ENCODE measurements at places on chromosomes 2 and 18.

DNA sequence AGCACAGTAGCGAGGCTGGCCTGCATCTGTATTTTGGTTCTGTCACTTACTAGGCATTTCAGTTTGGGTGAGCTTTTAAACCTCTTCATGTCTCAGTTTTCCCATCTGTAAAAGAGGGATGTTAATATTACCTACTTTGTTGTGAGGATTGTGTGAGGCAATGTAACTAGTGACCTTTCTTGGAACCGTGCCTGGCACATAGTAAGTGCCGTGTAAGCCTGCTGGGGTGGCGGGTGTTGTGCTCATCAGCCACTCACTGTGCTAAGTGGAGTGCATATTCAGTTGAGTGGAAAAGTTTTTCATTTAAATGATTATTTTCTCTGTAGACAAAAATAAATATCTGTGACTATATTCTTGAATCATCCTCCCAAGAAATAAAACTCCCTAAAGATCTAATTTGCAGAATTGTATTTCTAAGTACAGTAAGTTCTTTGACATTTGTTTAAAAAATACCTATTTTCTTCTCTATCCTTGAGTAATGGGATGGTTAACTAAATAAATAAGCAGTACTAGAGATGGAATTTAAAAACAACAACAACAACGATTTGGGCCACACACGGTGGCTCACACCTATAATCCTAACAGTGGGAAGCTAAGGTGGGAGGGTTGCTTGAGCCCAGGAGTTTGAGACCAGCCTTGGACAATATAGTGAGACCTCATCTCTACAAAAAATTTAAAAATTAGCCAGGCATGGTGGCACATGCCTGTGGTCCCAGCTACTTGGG is 56.7 kb downstream of the MALT1 start:
- DNase-seq: no peak

- DNase-seq: no peak
Measured at GRCh38 chr2:203728321-203728720, 21.9 kb downstream of the CD28 start.

DNA sequence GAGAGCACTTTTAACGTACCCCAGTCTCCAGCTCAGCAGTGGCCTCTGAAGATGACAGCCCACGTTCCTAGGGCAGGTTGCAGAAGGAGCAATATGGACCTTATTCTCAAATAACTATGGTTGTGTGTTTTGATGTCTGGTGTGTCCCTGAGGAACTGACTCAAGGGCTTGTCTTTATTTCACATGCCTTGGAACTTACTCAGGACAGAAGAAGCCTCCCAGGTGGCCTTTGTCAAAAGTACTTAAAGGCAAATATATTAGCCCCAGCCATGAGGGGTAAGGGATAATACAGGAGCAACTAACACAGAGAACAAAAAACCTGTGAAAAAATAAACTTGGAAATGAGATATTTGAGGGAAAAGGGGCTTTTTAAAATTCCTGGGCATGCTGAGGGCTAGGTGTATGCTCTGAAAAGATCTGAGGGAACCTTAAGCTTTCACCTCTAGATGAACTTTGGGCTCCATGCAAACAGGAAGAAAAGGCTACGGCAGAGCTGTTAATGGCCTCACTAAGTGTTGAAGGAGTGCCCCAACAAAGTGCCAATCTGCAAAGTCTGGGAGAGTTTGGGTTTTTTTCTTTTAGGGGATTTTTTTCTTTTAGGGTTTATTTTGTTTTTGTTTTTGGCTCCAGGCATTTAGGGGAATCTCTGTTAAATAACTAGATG is 40.3 kb downstream of the SRBD1 start:
- no peak for DNase-seq

GRCh38 chr18:22734791-22735627 is 198.1 kb upstream of the RBBP8 start:
- DNase-seq: peak; percentile 44

DNA sequence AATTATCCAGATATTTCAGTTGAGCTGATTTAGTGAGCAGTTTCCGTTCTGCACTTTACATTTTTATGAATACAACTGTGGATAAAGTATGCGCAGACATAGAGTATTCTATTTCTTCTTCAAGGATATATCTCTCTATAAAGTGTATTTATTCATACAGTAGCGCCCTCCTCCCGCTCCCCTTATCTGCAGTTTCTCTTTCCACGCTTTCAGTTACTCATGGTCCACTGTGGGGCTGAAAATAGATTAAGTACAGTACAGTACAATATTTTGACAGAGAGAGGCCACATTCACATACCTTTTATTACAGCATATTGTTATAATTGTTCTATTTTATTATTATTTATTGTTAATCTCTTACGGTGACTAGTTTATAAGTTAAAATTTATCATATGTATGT is 19.7 kb upstream of the FHL2 start:
- no peak for DNase-seq

DNA sequence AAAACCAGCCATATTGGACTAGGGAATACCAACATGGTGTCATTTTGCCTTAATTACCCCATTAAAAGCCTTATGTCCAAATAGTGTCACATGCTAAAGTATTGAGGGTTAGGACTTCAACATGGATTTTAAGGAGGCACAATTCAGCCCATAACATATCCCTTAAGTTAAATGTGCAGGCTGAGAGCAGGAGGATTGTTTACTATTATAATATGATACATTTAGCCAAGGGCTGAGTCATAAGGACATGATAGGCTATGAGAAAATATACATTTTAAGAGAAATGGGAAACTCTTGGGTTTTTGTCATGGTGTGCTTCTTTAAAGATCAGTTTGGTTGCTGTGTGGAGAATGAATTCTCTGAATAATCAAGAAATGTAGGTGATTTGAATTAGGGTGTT is 136.8 kb downstream of the RDH14 start:
- DNase-seq: no peak

DNA sequence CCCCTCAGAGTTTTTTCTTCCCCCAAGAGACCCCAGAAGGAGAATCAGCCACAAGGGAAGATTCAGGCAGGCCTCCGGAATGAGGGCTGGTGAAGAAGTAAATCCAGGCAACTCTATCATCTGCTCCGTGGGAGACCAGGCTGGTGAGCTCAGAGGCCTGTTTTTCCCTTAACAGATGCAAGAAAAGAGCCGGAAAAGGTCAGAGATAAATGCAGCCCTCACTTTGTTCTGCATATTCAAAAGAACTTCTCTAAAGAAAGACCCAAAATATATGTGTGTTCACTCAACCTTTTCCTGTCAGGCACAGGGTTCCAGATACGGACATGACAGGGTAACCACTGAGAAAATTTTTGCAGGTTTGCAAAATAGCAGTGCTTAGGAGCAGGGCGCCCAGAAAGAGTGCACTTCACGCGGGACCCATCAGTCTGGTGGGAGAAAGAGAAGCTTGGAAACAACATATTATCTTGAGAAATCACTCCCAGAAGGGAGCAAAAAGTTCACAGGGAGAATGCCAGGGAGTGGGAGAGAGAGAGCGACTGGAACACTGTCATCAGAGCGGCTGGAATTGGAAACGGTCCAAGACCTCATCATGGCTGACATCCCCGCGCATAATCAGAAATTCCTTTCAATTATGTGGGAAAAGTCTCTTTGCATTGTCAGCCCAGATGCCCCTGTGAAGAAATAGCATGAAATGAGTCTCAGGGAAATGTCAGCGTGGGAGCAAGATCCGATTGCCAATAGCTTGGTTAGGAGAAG is 244.8 kb upstream of the SLC14A2 start:
- DNase-seq: no peak

- no peak for DNase-seq
Measured at GRCh38 chr2:23655934-23656596, 270.9 kb downstream of the ATAD2B start.

DNA sequence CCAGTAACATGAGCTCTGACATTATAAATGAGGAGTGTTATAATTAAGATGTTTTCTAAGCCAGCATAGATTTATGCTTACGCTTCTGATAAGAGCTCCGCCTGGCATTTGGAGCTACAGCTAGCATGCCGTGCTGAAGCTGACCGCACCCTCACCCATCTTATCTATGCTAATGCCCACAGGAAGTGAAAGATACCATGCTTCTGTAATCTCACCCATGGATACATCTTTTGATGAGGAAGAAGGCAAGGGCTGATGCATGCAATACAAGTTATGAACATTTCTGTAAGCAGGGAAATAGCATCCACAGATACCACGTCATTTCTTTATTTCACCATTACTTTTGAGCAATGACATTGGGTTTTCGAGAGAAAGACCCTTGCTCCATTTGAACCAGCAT is 82.3 kb downstream of the ARL4C start:
- DNase-seq: no peak

- DNase-seq: no peak
Measured at GRCh38 chr2:109196081-109196875, 67.3 kb downstream of the SH3RF3 start.

GRCh38 chr2:153543635-153544071 is 65.1 kb upstream of the RPRM start:
- no peak for DNase-seq

DNA sequence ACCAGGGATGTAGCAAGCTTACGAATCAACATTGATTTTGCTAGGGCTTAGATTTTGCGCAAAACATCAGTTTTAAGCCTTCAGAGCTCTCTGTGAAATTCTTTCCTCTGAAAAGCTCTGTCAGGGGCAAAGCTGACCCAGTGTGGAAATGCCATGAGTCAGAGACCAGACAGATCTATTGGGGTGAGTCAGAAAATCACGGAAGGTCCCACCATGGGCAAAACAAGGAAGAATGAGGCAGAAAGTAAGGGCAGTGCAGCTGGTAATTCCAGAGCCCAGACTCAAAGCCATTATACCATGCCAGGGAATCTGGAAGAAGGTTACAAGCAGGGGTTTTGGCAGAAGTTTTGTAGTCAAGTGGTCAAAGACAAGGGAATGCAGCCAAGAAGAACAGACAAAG is 256.6 kb upstream of the CTAGE1 start:
- peak; percentile 94 for DNase-seq

DNA sequence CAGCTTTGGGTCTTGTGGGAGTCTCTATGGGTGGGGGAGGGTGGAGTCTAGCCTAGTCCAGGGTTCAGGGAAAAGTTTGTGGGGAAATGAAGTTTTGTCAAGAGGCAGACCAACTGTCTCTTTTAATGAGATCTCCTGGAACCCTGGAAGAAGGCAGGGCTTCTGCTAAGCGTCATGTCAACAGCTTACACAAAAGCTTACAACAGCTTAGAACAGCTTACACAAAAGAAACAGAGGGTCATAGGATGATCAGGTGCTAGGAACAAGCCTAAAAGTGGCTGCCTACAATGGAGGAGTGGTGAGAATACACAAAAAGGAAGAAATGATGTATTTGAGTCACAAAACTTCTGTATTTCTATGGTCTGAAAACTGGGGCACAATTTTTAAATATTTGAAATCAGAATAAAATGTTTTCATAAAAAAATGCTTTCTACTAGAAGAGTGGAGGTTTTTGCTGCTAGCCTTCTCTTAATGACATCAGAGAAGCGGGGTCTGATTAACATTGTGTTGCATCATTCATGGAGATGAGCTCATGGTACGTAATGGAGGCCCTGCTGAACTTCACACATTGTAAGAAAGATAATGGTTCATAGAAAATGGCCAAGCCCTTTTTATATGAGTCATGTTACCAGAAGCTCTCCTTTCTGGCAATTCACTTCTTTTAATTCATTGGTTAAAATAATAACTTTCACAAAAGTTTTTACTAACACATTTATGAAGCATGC is 351.0 kb downstream of the PIK3C3 start:
- no peak for DNase-seq

- no peak for DNase-seq
Measured at GRCh38 chr18:76013057-76013456, 482.0 kb downstream of the ZNF516 start.

GRCh38 chr2:222796413-222797103 is 64.3 kb upstream of the ACSL3 start:
- DNase-seq: no peak

DNA sequence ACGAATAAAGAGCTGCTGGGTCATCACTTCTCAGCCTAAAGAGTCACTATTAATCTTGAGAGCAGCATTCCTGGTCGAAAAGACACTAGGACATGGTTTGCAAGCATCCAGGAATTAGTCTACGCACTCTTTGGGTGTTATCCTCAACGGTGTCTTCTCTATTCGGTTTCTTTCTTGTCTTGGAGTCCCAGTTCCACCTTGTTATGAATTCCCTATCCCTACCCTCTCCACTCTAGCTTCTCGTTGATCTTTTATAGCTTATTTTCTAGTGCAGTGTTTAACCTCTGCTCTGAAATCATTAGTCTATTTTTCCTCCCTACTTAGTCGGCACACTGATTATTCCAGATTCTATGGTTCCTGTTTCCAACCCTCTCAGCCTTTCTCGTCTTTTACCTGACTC is 158.1 kb upstream of the LRRTM1 start:
- DNase-seq: no peak

DNA sequence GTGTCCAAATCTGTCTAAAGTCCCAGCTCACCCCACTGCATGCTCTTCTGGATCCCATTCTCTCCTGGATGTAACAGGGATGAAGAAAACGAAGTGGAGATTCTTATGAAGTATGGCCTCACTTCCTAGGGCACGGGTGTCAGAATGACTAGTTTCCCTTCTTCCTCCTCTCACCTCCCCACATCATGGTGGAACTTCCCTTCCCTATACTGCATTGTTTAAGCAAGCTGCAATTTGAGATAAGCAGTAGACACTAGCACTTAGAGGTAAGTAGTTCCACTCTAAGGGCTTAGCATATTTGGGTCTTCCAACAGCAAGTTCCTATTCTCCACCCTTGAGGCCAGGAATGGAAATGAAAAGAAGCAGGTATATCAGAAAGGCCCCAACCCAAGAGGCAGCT is 29.7 kb downstream of the SLC4A5 start:
- no peak for DNase-seq

- DNase-seq: no peak
Measured at GRCh38 chr2:40164736-40165508, 287.0 kb downstream of the SLC8A1 start.

- no peak for DNase-seq
Measured at GRCh38 chr18:9845256-9845655, 40.5 kb upstream of the TXNDC2 start.

DNA sequence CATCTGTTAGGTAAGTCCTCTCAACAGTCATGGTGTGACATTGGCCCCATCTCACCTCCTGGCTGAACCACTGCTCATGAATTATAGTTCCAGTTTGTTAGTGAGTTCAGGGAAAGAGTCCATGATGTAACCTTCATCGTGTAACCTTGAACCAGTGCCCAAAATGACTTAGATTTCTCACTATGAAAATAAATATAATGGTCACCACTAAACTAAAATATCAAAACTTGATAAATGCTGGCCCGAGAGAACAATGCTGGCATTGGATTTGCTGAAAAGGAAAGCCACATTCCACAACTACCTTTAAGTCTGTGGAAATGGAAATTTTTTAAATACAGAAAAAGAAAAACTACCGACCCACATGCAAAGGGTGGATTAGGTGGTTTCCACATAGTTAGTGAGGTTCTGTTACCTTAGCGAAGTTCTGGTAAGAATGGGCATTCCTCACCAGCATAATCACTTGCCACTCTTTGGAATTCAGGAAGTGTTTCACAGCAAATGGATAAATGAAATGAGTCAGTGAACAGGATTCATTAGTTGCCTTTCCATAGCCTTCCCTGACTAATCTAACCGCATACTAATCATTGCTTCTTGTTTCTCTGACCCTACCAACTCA is 133.9 kb upstream of the CTAGE1 start:
- DNase-seq: peak; percentile 92

- DNase-seq: no peak
Measured at GRCh38 chr2:121483021-121483420, 47.7 kb upstream of the RNU4ATAC start.
